ENCODE measurements at places on chromosomes 1 and 21.

DNA sequence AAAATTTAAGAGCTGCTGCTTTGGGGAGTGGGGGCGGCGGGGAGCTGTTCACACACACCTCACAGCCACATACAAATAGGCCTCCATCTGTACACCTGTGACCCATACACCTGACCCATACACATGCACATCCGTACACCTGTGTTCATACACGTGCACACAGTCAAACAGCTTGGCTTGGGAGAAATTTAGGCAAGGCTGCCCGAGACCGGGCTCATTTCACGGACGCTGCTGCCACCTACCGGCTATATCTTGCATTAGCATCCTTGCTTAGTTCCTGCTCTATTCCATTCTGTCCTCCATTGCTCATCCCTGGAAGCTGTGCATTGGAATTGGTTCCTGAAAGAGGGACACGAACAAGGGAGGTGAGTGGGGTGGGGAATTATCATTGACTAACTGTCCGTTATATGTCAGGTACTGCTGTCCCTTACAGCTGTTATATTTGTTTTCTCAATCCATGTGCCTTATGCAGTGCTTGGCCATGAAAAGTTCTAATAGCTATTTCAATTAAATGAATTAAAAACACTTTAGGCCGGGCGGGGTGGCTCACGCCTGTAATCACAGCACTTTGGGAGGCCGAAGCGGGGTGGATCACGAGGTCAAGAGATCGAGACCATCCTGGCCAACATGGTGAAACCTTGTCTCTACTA lies 37.1 kb upstream of the EPB41 start:
- peak; percentile 81 for DNase-seq

- DNase-seq = no peak
Measured at GRCh38 chr1:6414881-6415626, 4.7 kb downstream of the HES2 start.

GRCh38 chr1:61290525-61290924 lies 208.2 kb downstream of the NFIA start:
- DNase-seq = no peak

- peak; percentile 43 for DNase-seq
Measured at GRCh38 chr1:55071477-55071876, 32.1 kb downstream of the PCSK9 start.

DNA sequence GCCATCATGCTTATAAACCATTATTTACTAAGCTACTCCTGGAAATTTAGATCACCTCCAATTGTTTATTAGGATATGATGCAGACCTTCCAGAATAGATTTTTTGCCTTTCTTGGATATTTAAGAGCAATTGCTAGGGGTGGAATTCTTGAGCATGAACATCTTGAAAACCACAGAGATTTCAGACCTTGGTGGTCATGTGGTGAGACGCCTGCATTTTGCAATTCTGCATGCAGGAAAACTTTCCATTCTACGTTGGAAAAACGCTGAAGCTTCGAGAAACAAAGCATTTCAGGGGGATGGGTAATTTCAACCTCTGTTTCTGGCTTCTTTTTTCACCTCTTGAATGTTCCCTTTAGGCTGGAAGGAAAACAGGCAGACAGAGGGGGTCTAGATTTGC lies 596.3 kb downstream of the KIF26B start:
- no peak for DNase-seq

DNA sequence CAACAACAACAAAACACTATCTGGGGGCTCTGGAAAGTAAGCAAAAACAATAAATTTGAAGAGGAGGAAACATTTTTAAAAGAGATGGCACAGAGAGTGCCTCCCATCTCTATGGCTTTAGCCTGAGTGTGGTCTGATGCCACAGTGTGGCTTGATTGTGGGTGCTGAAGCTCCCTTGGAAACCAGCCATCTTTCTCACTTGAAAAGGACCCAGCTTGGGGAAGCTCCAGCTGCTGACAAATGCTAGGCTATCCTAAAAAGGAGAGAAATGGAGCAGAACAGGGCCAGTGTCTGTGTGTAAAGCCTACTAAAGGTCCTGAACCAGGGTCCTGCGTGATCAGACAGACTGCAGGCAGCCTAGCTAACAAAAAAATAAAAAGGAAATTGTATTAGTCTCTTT lies 642.0 kb upstream of the PTBP2 start:
- no peak for DNase-seq

- DNase-seq = no peak
Measured at GRCh38 chr1:2266301-2266975, 38.3 kb downstream of the SKI start.

GRCh38 chr1:216047811-216048572 lies 375.3 kb downstream of the USH2A start:
- DNase-seq = no peak

DNA sequence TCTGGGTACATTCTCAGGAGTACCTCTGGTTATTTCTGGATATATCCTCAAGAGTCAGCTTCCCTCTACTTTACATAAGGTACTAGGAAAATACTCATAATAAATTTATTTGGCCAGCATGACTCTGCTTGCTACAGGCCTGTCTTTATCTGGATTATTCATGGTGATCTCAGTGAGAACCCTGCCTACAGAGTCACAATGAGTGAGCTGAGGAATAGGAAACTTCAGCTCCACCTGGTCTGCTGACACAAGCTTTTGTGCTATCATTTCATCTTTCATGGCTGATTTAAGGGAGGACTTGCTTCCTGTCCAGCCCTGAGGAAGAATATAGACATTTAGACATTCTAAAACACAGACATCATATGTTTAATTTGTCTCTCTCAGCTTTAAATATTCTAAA lies 19.5 kb upstream of the SUCO start:
- no peak for DNase-seq

DNA sequence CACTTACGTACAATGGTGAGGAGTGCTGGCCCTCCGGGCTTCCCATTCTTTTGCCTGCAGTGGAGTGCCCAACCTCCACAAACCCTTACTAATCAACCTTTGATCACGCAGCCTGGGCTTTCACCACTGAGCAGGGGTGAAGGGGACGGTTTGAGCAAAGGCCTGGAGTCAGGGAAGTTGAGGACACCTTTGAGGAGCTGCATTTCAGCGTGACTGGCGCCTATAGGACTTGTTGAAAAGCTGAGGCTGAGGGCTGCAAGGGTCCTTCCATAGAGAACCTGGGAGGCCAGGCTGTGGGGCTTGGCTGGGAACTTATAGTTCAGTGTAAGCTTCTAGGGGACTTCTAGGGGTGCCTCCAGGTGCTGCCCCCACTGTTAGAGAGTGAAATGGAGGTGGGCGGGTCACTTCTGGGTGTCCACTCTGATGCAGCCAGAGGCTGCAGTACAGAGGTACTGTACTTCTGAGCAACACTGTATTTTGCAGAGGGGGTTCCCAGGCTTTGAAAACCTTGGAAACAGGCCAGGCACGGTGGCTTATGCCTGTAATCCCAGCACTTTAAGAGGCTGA lies 9.8 kb downstream of the SYTL1 start:
- DNase-seq = no peak

GRCh38 chr1:224380003-224380402 lies 23.3 kb downstream of the CNIH4 start:
- DNase-seq = no peak

DNA sequence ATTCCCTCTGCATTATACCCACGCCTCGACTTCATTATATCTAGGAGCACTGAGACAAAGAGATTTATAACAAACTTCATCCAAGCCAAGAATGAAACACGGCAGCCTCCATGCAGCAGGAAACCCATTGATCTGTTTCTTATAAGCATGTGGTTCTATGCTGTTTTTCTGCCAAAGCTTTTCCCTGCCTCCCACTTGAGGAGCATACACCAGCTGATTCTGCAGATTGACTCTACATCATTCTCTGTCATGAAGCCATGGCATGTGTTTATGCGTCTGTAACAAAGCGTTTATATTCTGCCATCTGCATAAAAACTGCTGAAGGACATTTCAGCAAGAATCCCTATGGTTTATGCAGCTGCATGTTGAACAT lies 102.0 kb downstream of the CYYR1 start:
- no peak for DNase-seq

- no peak for DNase-seq
Measured at GRCh38 chr21:19684328-19684727, 1280.7 kb upstream of the TMPRSS15 start.

GRCh38 chr1:165903672-165904071 lies 76.3 kb downstream of the UCK2 start:
- DNase-seq = no peak

DNA sequence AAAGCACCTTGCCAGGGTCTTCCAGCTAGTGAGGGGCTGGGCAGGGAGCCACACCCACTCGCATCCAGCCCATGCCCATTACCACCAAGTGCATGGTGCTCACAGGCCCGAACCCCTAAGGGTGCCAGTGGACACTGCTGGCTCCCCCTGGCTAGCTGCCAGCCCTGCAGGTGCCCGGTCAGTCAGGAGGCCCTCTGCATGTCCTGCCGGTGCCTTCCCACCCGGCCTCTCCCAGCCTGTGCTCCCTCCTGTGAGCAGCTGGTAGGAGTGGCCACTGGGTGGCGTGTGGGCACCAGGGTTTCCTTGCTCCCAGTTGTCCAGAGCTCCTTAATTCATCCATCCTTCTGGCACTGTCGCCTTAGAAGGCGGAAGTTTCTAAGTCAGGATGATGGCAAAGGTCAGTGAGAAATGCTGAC lies 33.4 kb downstream of the QSOX1 start:
- DNase-seq = peak; percentile 45

- DNase-seq = no peak
Measured at GRCh38 chr1:59079434-59080140, 217.3 kb upstream of the FGGY start.

- DNase-seq = no peak
Measured at GRCh38 chr1:33123266-33123665, 42.3 kb downstream of the AZIN2 start.

DNA sequence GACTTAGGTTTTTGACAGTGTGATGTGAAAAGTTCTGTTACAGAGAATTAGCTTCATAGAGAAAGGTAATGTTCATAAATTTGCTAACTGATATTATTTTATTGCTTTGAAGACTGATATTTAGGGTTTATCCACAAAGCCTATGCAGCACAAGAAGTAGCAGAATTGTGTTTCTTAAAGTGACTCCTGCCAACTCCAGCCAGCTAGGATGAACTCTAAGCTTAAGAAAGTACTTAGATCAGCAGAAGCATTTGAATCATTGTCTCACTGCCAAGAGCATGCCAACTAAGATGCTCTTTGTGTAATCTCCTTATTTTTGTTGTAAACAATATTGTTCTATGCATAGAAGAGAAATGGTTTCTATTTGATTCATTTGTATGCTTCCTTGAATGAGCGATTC lies 589.4 kb upstream of the ADGRL4 start:
- DNase-seq = no peak

DNA sequence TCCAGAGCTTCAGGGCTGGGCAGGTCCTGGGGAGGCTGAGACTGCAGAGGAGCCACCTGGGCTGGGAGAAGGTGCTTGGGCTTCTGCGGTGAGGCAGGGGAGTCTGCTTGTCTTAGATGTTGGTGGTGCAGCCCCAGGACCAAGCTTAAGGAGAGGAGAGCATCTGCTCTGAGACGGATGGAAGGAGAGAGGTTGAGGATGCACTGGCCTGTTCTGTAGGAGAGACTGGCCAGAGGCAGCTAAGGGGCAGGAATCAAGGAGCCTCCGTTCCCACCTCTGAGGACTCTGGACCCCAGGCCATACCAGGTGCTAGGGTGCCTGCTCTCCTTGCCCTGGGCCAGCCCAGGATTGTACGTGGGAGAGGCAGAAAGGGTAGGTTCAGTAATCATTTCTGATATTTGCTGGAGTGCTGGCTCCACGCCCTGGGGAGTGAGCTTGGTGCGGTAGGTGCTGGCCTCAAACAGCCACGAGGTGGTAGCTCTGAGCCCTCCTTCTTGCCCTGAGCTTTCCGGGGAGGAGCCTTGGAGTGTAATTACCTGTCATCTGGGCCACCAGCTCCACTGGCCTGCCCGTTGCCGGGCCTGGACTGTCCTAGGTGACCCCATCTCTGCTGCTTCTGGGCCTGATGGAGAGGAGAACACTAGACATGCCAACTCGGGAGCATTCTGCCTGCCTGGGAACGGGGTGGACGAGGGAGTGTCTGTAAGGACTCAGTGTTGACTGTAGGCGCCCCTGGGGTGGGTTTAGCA lies 9.3 kb downstream of the MYBPH start:
- no peak for DNase-seq

DNA sequence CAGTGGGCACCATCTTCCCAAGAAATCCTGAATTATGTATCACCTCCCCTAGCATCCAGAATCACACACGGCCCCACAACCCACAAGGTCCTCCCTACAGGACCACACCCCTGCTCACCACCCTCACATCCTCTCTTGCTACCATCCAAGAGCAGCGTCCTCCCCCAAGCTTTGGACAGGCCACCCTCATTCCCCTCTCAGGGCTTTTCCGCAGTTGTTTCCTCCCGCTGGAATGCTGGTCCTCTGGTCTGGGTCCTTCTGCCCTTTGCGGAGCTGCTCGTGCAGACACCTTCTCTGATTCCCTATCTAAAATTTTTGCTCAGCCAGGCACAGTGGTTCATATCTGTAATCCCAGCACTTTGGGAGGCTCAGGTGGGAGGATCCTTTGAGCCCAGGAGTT lies 56.5 kb downstream of the TOMM20 start:
- DNase-seq = no peak

- DNase-seq = no peak
Measured at GRCh38 chr1:239527051-239527693, 140.8 kb downstream of the CHRM3 start.

GRCh38 chr1:9066945-9067807 lies 2.3 kb downstream of the SLC2A5 start:
- DNase-seq = no peak

DNA sequence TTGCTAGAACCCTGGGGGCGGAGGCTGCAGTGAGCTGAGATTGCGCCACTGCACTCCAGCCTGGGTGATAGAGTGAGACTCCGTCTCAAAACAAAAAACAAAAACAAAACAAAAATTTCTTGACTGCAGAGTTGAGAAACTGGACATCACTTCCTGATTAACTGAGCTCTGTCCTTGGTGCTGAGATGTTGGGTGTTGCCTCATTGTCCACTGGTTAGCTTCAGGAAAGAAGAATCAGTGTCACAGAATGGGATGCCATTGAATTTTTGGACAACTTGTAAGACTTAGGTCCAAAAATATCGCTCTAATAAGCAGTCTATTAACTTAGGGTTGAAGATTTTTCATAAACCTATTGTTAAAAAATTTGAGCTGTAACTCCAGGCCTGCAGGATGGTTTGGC lies 23.8 kb upstream of the KCNA10 start:
- peak; percentile 62 for DNase-seq

DNA sequence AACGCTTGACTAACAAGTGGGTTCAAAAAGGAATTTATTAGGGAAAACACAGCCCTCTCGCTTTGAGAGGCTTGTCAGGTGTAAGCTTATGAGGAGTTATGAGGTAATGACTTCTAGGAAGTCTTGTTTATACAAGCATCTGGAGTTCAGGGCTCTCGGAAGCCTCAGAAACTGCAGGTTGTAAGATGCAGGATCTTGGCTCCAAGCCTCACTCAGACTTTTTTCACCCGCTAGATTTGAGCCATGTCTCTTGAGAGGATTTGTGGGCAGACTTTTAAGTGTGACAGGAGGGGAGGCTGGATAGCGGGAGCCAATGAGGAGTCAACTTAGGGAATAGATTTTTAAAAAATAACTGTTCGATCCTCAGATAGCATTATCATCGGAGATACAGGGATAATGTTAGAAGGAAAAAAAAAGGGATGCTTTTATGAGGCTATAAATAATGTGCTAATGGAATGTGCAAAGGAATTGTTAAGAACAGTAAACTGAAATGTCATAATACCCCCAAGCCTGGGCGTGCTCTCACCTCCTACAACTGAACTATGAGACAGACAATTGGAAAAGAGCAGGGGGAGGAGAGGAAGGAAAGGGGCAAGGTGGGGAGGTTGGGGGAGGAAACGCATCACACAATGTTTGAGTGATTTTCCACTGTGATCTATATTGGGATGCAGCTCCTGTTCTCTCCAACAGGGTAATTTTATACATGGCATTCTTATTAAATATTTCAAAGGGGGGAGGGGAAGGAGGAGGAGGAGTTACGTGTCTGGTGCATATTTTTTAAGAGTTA lies 107.4 kb upstream of the ESRRG start:
- no peak for DNase-seq

Measured in neuronal stem cell (in vitro differentiated cells).